ENCODE measurements at places on chromosomes 7 and 10.

DNA sequence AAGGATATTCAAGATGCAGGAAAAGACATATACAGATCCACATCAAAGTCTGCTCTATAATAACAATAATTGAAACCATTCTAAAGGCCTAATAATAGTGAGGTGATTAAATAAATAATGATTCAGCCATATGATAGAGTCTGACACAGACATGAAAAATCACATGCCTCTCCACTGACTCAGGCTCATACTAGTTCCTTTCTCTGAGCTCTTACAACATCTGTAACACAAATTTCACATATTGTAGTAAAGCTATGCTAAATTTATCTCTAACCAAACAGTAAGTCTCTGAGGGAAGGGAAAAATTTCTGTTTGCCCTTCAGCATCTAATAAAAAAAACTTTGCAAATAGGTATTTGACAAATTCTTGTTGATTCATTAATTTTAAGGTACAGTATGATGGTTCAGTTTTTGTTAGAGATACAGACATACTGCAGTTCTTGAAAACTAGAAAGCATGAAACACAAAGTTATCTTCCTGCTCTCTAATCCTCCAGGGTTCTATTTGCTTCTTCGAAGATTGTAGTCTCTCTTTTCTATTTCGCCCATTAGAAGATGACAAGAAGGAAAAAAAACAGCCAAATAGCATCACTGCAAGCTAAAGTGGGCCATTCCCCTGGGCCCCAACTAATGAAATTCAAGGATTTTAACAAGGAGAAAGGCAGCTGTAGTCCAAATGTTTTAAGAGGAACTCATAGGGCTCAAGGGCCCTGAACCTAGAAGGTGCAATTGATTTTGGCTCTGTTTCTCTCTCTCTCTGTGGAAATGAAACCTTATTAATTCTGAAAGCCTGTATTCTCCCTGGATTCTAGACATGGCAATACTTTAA is 53.9 kb downstream of the CUBN start:
- DNase-seq = peak; percentile 94

DNA sequence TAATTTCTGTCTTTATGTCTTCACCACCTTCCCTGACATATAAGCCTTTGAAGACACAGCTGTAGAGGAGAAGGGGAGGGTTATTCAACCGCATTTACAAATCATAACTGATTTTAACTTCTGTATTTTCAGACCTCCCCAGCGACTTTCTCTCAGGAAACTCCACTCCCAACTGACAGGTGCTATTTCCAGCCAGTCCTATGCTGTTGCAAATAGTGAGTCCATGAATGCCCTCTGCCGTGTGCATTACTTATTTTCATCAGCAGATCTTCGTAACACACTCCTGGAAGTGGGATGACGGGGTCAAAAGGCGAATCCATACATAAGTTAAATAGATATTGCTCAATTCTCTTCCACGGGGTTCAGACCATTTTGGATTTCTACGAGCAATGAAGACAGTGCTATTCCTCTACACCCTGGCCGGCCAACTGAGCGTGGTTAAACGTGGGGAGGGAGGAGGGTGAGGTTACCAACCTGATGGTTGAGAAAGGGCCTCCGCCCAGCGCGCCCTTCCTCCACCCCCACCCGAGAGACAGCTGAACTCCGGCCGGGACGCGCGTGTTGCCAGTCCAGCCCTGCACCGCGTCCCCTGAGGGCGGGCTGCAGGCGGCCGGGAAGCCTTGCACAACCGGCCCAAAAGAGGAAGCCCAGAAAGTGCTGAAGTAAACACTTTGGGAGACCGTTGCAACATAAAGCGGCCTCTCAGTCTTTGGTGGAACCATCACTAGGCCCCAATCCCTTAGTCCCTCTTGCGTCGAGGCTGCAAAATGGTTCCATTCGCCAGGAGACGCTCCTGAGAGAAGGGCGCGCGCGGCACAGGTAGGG is at the start of gene APBB1IP:
Gene APBB1IP, plus strand, starts transcription at position 705 of the 825 bp plus-strand sequence. CDS start 53,986 bp downstream, outside the sequence.
- DNase-seq = peak; percentile 70

DNA sequence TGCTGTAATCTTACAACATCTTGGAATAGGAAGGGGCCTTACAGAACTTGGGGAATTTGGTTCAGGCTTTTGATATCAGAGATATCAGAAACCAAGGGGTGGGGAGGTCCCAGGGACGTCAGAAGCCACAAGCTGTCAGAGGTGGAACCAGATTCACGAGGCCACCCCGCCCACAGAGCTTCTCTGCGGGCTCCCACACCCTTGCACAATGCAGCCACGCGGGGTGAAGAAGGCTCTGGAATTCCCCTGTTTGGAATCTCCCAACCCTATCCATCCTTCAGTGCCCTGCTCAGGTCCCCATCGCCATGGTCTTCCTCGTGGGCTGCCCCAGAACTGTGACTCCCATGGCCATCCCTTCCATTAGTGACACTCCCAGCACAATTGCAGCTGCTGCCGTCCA is 247.1 kb upstream of the SHH start:
- no peak for DNase-seq

GRCh38 chr10:119368991-119369869 is 161.9 kb downstream of the GRK5 start:
- DNase-seq = peak; percentile 66

DNA sequence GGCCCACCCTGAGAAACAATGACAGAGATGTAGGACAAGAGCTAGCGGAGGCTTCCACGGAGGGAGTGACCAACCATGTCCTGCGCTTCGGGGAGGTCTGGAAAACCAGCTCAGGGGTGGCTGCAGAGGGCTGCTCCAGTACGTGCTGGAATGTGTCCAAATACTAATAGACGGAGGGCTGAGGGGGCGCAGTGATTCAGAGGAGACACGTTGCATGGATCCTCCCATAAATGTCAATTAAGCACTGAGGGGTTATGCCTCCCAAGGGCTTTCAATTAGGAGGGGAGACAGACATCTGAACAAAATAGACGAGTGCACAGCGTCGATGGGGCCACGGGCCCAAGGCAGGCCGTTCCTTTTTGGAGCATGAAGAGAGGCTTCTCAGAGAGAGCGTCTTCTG is 51.0 kb upstream of the NPS start:
- DNase-seq = no peak

GRCh38 chr7:96359876-96360275 is 38.0 kb upstream of the SLC25A13 start:
- no peak for DNase-seq

DNA sequence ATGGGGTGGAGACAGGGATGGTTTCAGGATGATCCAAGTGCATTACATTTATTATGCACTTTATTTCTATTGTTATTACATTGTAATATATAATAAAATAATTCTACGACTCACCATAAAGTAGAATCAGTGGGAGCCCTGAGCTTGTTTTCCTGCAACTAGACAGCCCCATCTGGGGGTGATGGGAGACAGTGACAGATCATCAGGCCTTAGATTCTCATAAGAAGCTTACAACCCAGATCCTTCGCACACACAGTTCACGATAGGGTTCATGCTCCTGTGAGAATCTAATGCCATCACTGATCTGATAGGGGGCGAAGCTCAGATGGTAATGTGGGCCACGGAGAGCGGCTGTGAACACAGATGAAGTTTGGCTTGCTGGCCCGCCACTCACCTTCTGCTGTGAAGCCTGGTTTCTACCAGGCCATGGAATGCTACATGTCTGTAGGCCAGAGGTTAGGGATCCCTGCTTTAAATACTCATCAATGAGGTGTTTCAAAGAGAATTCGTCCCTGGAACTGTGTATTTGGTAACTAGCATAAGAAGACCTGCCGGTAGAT is 21.2 kb upstream of the PRKCQ start:
- DNase-seq = no peak

DNA sequence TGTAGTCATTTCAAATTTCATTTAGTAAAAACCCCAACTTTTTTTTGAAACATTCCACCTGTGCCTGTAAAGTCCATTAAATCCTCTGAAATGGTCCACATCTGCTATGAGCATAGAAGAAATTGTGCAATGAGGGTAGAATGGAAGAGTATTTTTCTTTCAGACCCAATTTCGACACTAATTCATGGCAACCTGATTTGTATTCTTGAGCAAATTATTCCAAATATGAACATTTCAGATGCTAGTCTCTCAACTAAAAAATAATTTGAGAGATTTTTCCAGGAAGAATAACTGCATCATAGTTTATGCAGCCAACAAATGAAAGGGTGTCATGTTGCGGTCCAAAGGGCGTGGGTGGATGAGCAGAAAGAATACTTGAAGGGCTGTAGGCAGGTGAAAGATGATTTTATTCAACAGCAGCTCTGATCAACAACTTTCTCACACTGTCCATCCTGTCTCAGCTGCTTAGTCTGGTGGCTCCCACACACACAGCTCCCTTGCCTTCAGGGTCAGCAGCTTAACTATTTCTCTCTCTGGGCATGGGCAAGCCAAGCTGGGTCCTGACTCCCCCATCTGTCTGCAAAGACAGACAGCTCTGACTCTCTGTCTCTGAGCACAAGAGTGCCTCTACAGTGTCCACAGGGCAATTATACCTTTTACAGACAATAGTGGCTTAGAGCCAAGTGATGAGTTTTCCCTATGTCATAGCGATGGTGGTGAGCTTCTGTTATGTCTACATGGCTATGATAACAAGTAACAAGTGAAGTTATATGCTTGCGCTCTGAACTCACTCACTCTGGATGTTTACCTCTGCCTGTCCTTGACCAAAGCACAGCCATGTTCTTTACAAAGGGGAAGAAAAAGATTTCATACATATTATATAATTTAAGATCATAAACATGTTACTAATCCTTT is 11.5 kb downstream of the STEAP2 start:
- peak; percentile 85 for DNase-seq

DNA sequence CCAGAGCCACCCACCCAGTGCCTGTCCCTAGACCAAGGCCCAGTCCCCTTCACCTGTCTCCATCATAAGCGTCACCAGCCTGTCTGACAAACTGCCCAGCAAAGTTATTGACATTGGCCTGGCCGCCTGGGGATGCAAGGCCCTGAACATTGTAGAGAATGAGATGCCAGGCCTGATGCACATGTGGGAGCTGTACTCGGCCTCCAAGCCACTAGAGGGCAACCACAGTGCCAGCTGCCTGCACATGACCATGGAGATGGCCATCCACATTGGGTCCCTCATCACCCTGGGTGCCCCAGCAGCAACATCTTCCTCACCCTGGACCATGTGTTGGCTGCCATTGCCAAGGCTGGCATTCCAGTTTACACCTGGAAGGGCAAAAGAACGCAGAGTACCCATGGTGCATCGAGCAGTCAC is 63.7 kb upstream of the ANTXRL start:
- DNase-seq = no peak

- DNase-seq = no peak
These were observed 89.6 kb upstream of the C7orf33 start for GRCh38 chr7:148500978-148501377.

- no peak for DNase-seq
These were observed 8.5 kb upstream of the LRMDA start for GRCh38 chr10:75422913-75423312.

- no peak for DNase-seq
These were observed 174.2 kb upstream of the TCERG1L start for GRCh38 chr10:131485732-131486131.

GRCh38 chr7:45001138-45001694 is 1.2 kb downstream of the CCM2 start:
- no peak for DNase-seq

GRCh38 chr10:116742367-116743265 is at the start of gene HSPA12A:
Gene HSPA12A, minus strand, starts transcription at chr10:116742566. Its CDS starts 97 bp downstream, at chr10:116742469.
- peak; percentile 71 for DNase-seq

GRCh38 chr10:79488336-79488735 is 24.0 kb upstream of the EIF5AL1 start:
- DNase-seq = peak; percentile 88

DNA sequence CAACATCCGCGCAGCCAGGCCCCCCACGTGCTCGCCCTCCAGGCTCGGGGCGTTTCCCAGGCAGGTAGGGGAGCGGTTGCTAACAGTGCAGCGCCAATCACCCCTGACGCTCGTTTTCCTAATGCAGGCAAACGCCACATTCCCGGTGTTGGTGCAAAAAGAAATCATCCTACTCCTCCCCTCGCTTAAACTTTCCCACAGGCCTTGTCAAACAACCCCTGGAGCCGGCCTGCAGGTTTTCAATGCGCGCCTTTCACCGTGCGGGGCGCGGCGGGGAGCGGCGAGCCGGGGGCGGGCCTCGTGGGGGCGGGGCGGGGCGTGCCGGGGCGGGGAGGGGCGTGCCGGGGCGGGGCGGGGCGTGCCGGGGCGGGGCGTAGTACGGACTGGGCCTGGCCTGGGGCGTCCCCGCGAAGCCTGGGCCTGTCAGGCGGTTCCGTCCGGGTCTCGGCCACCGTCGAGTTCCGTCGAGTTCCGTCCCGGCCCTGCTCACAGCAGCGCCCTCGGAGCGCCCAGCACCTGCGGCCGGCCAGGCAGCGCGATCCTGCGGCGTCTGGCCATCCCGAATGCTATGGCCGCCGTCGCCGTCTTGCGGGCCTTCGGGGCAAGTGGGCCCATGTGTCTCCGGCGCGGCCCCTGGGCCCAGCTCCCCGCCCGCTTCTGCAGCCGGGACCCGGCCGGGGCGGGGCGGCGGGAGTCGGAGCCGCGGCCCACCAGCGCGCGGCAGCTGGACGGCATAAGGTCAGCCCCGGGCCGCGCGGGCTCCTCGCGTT is at the start of gene ECHDC3:
Gene ECHDC3, plus strand, starts transcription at position 374 of the 770 bp plus-strand sequence. Its CDS starts 195 bp downstream, at position 569.
- DNase-seq = peak; percentile 54

DNA sequence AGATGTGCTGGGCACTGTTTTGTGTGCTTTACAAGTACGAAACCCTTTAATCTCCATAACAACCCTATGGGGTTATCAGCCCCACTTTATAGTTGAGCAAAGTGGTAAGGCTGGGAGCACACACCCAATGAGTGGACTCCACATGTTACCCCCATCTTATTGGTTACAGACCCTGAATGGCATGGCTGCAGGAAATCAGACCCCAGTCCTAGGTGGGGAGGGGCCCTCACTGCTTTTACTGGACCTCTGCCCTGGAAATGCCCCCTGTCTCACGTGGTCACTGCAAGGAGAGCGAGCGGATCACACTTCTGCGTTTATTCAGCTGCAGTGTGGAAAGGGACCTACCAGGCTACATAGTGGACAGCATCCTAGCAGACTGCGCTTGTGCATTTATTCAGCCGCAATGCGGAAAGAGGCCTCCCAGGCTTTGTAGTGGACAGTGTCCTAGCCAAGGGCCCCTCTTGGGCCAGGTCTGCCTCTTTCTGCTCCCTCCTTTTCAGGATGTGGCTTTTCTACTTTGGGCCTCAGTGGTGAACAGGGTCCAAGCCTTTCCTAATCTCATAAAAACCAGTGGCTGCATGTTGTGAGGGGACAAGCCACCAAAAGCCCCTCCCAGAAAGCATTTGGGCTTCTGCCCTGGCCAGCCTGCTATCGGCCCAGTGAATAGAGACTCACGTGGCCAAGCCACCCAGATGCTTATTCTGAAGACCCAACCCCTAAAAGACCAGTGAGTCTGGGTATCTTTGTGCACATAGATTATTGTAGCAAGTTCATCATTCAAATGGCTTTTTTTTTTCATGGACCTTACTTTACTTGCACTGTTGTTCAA is 405.7 kb upstream of the RNF32 start:
- no peak for DNase-seq
